HuH-7 (cell line): ENCODE measurements at places on chromosomes 11 and 22.

DNA sequence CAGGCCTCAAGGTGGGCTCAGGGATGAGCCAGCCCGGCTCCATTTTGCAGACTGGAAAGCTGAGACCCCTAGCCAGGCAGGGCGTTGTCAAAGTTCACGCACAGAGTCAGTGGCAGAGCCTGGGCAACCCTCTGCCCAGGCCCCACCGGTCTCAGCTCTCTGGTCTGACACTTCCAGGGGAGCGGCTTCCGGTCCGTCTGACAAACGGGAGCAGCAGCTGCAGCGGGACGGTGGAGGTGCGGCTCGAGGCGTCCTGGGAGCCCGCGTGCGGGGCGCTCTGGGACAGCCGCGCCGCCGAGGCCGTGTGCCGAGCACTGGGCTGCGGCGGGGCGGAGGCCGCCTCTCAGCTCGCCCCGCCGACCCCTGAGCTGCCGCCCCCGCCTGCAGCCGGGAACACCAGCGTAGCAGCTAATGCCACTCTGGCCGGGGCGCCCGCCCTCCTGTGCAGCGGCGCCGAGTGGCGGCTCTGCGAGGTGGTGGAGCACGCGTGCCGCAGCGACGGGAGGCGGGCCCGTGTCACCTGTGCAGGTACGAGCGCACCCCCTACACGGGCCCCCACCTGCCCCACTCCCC is 36.0 kb downstream of the CD6 start:
- no peak for DNase-seq

DNA sequence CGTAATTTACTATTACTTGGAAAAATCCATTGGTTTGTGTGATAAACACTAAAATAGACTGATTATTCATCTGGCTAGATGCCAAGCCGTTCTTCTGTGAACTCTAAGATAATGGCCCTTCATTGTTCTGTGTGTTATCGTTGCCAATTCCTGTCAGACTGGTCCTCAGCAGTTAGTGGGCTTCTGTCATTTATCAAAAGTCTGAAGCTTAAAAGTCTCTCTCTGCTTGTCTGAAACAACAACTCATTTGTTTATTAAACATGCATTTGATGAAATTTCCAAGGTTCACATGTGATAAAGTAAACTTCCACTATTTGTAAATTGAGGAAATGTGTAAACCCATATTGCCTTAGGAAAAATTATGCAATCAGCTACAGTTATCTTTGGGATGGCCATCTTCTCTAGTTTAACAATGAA is 21.1 kb upstream of the RDX start:
- DNase-seq = no peak

DNA sequence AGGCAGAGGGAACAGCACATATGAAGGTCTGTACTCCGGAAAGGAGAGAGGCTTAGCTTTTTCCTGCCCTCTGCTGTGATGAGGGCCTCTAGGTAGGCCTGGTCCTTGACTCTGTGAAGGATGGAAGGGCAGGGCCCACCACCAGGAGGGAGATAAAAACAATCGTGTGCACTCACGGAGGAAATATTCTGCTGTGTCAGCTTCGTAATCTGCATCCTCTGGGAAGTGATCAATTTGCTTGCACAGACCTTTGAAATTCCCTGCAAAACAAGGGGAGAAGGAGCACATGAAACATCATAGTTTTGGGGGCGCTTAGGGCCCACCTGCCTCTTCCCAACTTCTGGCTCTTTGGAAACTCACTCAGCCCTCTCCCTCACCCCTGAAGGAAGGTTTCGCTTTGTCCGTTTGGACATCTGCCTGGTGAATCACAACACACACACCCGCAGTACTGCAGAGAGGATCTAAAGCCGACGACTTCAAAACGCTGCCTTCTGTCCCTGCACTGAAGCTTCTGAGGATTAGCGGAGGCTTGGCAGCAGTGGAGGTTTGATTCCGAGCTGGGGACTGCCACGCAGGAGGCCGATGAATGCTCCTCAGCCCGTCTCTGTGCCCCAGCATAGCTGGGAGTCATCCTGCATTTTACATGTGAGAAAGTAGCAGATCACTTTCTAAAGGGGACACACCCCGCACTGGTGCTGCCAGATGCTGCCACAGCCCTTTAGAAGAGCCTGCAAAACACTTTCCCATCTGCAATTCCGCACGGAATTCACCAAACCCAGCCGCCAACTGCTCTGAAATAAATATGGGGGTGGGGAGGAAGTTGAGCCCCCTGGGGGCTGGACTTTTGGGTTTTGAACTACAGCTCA is 58.6 kb upstream of the EIF3D start:
- DNase-seq = no peak

DNA sequence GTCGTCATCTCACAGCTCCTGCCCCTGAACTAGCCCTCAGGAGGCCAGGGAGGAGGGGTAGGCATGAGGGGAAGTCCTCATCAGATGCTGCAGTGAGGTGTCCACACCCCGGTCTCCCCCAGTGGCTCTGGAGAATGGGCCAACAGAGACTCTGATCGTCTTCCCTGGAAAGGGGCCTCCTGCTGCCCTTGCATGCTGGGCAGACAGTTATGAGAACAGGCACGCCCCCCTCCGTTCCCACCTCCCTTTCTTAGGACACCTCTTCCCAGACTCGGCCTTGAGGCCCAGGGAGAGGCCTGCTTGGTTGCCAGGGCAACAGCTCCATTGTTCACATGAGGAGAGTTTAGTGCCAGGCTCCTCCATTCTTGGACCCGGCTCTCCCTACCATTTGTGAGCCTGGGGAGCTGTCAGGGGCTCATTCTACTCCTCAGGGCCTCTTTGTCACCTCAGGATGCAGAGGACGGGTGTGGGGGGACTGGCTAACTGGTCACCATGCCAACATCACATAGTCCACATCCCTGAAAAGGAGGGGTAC is 157.7 kb downstream of the TTC17 start:
- no peak for DNase-seq

DNA sequence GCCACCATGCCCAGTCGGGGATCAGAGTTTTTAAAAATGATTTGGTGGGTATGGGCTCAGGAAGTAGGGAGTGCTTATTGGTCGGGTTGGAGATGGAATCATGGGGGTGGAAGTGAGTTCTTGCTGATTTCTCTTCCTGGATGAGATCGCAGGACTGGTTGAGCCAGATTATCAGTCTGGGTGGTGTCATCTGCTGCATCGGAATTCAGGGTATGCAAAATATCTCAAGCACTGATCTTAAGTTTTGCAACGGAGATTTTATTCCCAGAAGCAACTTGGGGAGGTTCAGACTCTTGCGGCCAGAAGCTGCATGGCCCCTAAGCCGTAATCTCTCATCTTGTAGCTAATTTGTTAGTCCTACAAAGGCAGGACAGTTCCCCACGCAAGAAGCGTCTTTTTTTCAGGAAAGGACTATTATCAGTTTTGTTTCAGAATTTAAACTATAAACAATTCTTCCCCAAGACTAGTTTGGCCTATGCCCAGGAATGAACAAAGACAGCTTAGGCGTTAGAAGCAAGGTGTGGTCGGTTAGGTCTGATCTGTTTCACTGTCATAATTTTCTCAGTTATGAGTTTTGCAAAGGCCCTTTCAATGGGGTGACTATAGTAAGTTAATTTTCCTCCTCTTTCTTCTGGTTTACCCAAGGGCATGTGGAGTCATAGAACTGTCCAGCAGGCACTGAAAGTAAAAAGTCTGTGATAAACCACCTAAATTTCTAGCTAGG is 1.4 kb upstream of the PIWIL3 start:
- no peak for DNase-seq

- DNase-seq = no peak
These were observed 14.5 kb downstream of the XNDC1N start for GRCh38 chr11:71913756-71914526.

- no peak for DNase-seq
These were observed 3.5 kb downstream of the PTDSS2 start for GRCh38 chr11:453564-453963.
